ENCODE measurements at places on chromosomes 16 and 17.

- peaks cover 10% of the 10 kb centered on the region for H3K36me3 ChIP-seq
- H3K4me1 ChIP-seq = no peaks in the 10 kb centered on the region
- no peak overlapping the region for H3K27ac ChIP-seq
- DNase-seq = no peak
- H3K27me3 ChIP-seq = no peaks in the 10 kb centered on the region
- no peak overlapping the region for H3K4me3 ChIP-seq
Measured at GRCh38 chr17:66730461-66730923, 104.4 kb upstream of the CACNG5 start.

GRCh38 chr16:3020604-3021448 is 658 bp downstream of the TNFRSF12A start:
- H3K4me1 ChIP-seq = peaks cover 53% of the 10 kb centered on the region
- peak overlapping the region; percentile 57 for H3K4me3 ChIP-seq
- peak; percentile 76 for DNase-seq
- peak overlapping the region; percentile 88 for H3K27ac ChIP-seq

DNA sequence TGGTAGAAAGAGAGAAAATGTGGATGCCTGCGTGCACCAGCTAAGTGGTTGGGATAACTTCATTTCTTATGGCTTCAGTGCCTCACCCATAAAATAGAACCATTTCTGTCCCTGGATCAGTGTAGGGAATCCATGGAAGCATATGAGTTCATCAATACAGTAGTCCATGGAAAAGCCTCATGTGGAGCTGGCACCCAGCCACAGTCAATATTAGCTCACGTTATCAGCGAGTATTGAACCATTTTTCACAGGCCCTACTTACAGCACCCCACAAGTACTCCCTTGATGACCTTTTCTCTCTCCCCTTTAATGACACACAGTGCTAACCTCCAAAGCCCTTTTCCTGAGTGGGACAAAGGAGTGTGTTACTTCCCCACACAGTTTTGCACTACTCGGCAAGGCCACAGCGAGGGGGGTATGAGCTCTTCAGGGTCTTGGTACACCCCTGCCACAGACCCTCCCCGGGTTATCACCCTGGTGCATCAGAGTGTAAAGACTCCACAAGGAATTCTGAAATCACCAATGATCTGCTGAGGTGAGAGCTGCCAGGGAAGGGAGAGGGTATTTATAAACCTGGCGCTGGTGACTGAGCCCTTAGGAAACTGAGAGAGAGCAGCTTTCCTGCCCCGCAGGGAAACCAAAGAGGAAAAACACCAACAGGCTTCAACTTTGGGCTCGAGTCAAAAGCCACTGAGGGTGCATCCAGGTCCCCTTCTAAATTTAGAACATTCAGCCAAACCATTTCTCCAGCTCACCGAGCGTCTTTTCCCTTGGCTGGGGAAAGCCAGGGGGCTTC is 36.9 kb downstream of the DYNLRB2 start:
- peaks cover 20% of the 10 kb centered on the region for H3K4me1 ChIP-seq
- H3K4me3 ChIP-seq = no peak overlapping the region

GRCh38 chr17:78789663-78790181 is 7.6 kb upstream of the CYTH1 start:
- peak overlapping the region; percentile 55 for H3K27ac ChIP-seq
- no peak overlapping the region for H3K4me3 ChIP-seq
- peaks cover 42% of the 10 kb centered on the region for H3K4me1 ChIP-seq

DNA sequence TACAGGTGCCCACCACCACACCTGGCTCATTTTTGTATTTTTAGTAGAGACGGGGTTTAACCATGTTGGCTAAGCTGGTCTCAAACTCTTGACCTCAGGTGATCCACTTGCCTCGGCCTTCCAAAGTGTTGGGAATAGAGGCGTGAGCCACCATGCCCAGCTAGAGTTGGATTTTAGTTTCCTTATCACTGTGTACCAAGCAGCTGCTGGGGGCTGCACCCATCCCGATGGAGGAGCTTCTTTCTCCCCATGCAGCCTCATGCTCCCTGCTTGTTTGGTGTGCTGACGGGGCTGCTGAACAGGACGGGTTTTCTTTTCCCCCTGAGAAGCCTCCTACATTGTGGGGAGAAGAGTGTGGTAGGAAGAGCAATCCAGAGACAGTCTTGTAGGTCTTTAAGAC is 173.2 kb downstream of the LGALS9B start:
- no peak overlapping the region for H3K4me3 ChIP-seq
- no peaks in the 10 kb centered on the region for H3K4me1 ChIP-seq
- H3K27me3 ChIP-seq = no peaks in the 10 kb centered on the region
- DNase-seq = no peak
- no peak overlapping the region for H3K27ac ChIP-seq

DNA sequence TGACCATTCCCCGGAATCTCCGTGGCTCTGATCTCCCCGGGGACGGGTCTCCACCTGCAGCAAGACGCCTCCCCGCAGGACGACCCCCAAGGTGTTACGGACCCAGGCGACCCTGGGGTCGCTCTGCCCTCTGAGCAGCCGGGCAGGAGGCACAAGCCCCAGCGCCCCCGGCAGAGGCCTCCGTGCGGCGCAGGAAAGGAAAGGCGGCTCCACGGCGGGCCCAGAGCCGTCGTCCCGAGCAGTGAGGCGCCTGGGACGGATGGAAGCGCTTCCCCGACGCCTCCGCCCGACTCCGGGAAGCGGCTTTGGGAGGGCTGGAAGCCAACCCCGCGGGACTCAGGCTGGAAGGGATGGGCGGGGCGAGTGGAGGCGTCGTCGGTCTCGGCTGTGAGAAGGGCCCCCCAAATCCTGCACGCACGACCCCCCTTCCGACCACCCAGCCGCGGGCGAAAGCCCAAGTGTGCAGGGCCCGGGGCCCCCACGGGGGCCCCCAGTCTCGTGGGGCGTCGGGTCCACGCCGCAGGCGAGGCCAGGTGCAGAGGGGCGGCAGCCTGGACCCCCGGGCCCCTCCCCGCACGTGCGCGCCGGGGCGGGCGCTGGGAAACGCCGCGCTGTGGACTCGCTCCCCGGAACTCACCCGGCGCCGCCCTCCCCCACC is 32.7 kb upstream of the RPH3AL start:
- no peaks in the 10 kb centered on the region for H3K36me3 ChIP-seq
- no peak overlapping the region for H3K27ac ChIP-seq
- H3K27me3 ChIP-seq = no peaks in the 10 kb centered on the region
- H3K4me3 ChIP-seq = peak overlapping the region; percentile 63

DNA sequence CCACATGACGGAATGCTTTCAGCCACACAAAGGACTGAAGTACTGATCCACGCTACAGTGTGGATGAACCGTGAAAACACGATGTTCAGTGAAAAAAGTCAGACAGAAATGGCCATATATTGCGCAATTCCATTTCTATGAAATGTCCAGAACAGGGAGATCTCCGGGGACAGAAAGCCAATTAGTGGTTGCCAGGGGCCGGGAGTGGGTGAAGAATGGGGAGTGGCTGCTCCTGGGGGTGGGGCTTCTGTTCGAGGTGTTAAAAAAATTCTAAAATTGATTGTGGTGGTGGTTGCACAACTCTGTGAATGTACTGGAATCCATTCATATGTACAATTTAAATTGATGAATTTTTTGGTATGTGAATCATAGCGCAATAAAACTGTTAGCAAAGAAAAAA is 154.8 kb upstream of the HSBP1 start:
- no peak for DNase-seq
- no peak overlapping the region for H3K27ac ChIP-seq
- H3K4me3 ChIP-seq = no peak overlapping the region
- H3K4me1 ChIP-seq = no peaks in the 10 kb centered on the region
- no peaks in the 10 kb centered on the region for H3K36me3 ChIP-seq
- H3K27me3 ChIP-seq = no peaks in the 10 kb centered on the region

DNA sequence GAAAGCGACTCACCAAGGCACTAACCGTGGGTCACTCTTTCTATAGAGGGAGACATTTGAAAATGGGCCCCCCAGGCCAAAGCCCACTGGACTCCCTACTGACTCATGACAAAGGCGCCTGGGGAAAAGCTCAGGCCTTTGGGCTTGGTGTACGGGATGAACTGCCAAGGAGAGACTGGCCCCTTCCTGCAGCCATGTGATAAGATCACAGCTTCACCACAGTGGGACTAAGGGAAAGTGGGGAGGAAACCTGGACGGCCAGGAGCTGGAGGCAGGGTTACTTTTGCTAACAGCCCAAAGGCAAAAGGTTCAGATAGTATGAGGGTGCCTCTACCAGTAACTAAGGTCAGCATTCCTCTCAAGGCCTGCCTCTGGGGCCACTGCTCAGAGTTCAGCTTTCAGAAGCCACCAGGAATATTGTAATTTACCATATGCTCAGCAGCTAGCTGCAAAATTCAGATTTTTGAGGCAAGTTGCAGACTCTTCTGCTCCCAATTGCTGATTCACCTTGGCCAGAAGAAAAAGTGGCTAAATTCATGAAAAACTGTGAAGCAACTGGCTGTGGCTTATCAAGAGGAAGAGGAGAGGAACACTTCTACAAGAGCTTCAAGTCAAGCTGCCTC is 37.1 kb upstream of the SLC25A19 start:
- no peak for DNase-seq
- H3K36me3 ChIP-seq = peaks cover 32% of the 10 kb centered on the region
- no peak overlapping the region for H3K27ac ChIP-seq
- H3K27me3 ChIP-seq = no peaks in the 10 kb centered on the region

DNA sequence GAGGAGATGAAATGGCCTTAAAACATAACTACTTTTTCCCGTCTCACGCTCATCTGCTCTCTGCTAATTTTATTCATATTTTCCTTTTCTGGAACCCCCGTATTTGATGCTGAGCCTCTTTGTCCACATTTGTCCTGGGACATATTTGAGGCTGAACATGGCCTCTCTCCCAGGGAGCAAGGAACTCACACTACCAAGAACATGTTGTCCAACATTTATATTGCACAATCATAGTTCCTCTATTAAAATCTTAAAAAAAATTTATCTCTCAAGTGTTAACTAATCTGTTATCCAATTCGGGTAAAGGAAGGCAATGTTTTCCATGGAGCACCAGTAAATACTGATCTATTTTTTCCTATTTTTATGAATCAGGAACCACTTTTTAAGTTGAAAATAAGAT is 60.2 kb downstream of the CMC2 start:
- H3K4me1 ChIP-seq = no peaks in the 10 kb centered on the region
- no peaks in the 10 kb centered on the region for H3K36me3 ChIP-seq
- no peak overlapping the region for H3K4me3 ChIP-seq
- H3K27me3 ChIP-seq = peaks cover 4% of the 10 kb centered on the region
- no peak for DNase-seq

- H3K4me3 ChIP-seq = no peak overlapping the region
- H3K36me3 ChIP-seq = no peaks in the 10 kb centered on the region
- H3K27me3 ChIP-seq = no peaks in the 10 kb centered on the region
- DNase-seq = no peak
- H3K4me1 ChIP-seq = no peaks in the 10 kb centered on the region
- no peak overlapping the region for H3K27ac ChIP-seq
Measured at GRCh38 chr17:70644096-70644495, 474.8 kb downstream of the KCNJ2 start.

DNA sequence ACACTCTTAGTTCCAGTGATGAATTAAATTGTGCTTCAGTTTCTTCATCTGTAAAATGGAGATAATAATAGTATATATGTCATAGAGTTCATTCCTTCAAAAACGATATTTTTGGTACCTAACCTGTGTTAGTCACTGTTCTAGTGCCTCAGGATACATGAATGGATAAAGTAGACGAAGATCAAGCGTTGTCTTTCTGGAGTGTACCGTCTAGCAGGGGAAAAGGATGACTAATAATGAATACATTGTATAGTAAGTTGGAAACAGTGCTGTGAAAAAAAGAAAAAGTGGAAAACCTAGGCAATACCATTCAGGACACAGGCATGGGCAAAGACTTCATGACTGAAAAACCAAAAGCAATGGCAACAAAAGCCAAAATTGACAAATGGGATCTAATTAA is 8.6 kb downstream of the KRT10 start:
- DNase-seq = no peak
- no peak overlapping the region for H3K4me3 ChIP-seq
- peaks cover 3% of the 10 kb centered on the region for H3K4me1 ChIP-seq
- no peak overlapping the region for H3K27ac ChIP-seq

DNA sequence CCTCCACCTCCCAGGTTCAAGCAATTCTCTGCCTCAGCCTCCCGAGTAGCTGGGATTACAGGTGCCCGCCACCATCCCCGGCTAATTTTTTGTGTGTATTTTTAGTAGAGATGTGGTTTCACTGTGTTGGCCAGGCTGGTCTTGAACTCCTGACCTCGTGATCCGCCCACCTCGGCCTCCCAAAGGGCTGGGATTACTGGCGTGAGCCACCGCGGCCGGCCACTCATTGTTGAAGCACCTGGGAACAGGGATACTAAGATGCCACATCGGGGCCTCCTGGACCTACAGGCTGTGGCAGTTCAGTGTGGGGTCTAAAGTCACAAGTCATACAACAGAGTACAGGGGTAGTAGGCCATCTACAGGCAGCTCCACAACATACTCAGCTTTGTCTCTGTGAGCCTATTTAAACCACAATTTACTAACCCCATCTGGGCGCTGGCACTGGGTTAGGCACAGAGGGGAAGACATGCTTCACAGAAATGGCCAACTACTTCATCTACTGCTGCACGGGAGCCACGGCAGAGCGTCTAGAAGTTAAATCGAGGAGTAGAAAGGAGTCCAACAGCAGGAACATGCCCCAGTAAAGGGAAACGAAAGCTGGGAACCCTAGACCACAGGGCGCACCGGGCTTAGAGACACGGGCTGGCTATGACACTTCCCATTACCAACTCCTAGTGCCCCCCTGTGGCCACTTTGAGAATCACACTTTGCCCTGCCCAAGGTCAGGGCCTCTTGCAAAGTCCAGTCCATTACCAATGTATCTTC is 4.3 kb downstream of the VAMP2 start:
- H3K27me3 ChIP-seq = no peaks in the 10 kb centered on the region
- H3K36me3 ChIP-seq = peaks cover 27% of the 10 kb centered on the region
- peaks cover 51% of the 10 kb centered on the region for H3K4me1 ChIP-seq
- peak; percentile 84 for DNase-seq

DNA sequence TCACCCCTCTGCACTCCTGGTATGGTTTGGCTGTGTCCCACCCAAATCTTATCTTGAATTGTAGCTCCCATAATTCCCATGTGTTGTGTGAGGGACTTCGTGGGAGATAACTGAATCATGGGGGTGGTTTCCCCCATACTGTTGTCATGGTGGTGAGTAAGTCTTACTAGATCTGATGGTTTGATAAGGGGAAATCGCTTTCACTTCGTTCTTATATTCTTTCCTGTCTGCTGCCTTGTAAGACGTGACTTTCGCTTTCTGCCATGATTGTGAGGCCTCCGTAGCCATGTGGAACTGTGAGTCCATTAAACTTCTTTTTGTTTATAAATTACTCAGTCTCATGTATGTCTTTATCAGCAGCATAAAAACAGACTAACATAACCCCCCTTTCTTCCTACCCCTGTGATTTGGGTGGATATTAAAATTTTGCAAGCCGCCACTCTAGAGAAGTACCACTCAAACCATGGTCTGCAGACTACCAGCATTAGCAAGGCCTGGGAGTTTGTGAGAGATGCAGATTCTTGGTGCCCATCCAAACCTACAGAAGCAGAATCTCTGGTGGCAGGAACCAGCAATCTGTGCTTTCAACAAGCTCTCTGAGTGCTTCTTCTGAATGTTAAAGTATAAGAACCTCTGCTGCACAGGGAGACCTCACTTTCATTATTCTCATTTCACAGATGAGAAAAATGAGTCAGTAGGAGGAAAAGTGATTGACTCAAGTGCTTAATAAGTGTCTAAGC is 999.5 kb upstream of the EEF2KMT start:
- H3K27me3 ChIP-seq = no peaks in the 10 kb centered on the region
- no peak overlapping the region for H3K4me3 ChIP-seq
- no peak overlapping the region for H3K27ac ChIP-seq
- no peaks in the 10 kb centered on the region for H3K36me3 ChIP-seq

Data from effector memory CD4-positive, alpha-beta T cell (primary cell).